ENCODE measurements at places on chromosomes 16 and 17.

- DNase-seq = no peak
Measured at GRCh38 chr17:39026980-39027451, 59.8 kb upstream of the FBXO47 start.

DNA sequence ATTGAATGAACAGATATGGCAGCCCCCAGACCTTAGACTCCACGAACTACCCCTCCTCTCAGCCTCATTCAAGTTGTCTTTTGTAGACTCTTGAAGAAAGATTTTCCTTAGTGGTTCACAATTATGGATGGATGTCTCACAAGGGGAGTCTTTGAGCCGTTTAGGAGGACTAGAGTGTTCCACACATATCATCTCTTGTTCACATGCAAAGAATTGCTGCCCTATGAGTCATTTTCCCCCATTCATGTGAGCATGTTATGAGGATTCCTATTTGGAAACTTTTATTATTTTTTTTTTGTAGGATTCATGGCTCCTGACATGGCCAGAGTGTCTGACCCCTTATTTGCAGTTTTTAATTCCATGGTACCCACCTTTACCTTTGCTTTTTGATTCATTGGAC is 237.1 kb downstream of the SHISA9 start:
- DNase-seq = no peak

GRCh38 chr17:57035971-57036481 is 49.0 kb upstream of the AKAP1 start:
- DNase-seq = peak; percentile 10

DNA sequence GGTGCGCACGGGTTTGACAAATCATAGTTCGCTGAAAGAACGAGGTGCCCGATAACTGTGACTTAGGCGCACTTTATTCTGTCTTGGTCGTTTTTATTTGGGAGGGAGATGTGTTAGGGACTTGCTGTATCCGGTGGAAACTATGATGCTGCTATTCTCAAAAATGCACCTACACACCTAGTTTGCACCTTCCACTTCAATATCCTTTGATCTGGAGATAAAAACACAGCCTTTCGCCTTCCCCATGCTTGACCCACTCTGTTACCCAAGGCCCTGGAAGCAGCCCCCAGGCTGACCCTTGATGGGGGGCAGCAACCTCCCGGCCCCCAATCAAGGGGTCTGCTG is 15.0 kb upstream of the FOXF1 start:
- DNase-seq = no peak

DNA sequence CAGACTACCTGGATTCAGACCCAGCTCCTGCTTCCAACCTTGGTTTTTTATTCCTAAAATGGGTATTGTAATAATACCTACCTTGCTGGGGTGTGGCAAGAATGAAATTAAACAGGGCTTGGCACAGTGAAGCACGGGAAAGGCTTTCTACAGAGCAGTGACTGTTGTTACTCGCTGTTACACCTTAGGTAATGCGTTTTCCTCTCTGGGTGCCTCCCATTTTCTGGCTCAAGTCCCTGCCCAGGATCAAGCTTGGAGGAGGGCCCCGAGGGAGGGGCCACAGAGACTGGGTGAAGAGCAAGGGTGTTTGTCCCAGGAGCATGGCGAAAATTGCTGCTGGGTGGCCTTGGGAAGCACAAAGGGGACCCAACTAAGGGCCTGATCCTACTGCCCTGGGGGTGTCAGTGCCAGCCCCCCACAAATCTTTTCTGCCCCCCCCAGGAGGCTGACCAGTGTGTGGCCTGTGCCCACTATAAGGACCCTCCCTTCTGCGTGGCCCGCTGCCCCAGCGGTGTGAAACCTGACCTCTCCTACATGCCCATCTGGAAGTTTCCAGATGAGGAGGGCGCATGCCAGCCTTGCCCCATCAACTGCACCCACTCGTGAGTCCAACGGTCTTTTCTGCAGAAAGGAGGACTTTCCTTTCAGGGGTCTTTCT is 13.3 kb downstream of the MIEN1 start:
- no peak for DNase-seq

DNA sequence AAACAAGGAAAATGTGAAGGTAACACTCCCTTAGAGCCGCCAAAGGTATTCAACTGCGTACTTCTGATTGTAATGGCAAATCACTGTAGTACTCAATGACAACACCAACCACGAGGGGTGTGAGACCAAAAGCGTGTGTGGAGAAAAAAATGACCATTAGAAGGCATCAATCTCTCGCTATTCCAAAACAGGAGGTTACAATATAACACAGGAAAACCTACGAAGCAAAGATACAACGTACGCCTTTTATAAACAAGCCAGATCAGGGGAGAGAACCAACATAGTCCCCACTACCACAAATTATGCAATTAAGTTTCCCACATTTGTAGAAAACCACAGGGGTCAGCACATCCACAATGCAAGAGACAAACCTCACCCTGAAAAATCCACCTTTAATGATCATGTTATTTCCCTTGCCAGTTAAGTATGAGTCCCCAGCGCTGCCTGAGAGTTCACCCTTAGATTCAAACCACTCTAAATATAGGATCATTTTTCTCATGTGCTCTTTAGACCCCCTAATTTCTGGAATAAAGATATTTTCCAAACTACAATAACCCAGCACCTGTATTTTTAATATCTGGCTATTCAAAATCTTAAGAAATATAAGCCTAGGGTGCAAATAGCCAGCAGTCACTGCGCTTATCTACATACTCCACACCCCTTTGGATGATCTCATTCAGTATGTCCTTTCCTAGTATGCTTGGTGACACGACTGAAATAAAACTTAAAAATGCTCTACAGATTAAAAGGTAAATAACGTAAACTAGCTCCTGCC is 12.4 kb downstream of the TEX14 start:
- DNase-seq = peak; percentile 57

DNA sequence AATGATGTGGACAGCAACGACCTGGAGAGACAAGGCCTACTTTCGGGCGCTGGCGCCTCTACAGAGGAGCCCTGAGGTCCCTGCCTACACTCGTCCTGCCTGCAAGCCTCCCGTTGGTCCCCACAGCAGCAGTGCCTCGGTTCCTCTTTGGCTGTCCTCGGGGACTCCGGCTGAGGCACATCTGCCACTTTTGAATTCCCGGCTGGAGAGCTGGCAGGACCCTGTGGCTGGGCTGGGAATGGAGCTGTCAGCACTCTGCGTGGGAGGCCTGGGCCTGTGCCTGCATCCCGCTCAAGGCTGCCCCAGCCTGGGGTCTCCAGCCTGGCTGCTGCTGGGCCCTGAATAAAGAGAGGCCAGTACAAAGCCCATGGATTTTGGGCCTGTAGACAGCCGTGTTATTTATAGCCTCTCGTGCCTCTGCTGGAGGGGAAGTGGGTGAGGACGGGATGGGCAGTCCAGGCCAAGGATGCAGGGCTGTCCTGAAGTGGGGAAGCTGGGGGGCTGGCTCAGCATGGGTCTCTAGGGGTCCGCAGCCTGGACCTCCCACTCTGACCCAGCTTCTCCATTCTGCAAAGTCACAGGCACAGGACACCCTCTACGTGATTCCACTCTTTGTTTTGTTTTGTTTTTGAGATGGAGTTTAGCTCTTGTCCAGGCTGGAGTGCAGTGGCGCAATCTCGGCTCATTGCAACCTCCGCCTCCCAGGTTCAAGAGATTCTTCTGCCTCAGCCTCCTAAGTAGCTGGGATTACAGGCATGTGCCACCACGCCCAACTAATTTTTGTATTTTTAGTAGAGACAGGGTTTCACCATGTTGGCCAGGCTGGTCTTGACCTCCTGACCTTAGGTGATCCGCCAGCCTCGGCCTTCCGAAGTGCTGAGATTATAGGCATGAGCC is 10.6 kb upstream of the SPNS2 start:
- no peak for DNase-seq
